ENCODE measurements at places on chromosomes 12 and 14. TPM values are rescaled to one million over a fixed set of nuclear protein-coding genes. Genes with fewer than 3 reads are reported as not detected.
A peak's percentile ranks its signal among the peaks of the same experiment; 100 is the strongest.

DNA sequence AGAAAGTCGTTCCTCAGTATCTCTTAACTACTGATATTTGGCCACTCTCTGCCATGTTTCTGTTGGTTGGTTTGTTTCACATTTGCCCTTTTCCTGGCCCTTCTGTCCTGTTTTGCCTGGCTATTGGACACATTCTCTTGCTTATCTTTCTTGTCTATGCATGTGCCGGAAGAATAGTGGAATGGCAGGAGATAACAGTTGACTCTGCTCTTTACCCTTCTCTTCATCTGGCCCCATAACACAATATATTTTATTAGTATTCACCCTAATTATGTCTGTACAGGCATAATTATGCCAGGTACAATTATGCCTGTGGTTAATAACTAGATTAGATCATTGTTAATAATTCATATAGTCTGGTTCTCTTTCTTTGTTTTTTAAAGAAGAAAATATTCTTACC is 243.5 kb upstream of the LMO3 start:
- no peak overlapping the region for H3K27ac ChIP-seq
- no peaks in the 10 kb centered on the region for H3K4me1 ChIP-seq
- no peak overlapping the region for H3K4me3 ChIP-seq
- no peaks in the 10 kb centered on the region for H3K36me3 ChIP-seq
- no peak for DNase-seq

DNA sequence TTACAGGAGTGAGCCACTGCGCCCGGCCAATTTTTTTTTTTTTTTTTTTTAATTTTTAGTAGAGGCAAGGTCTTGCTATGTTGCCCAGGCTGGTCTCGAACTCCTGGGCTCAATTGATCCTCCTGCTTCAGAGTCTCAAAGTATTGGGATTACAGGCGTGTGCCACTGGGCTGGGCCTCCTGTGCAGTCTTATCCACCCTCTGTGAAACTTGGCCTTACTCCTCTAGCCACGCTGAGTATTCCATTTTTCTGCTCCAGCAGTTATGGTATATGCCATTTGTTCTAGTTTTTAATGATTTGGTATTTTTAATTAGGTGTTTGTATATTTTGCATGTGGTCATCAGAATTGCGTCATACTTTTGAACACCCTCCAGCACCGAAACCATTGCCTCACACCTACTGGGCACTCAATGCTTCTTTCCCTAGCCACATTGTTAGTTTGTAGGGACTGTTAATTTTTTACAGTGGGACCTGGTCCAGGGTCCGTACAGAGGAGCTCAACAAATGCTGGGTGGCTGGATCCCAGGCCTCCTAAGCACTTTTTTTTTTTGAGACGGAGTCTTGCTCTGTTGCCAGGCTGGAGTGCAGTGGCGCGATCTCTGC is 11.4 kb downstream of the RIOX1 start:
- H3K36me3 ChIP-seq = peaks cover 19% of the 10 kb centered on the region
- H3K27me3 ChIP-seq = no peaks in the 10 kb centered on the region
- no peak overlapping the region for H3K4me3 ChIP-seq
- H3K27ac ChIP-seq = no peak overlapping the region

GNB3 gene
- total RNA-seq = 5.1 TPM

GRCh38 chr12:31002361-31002725 is 71.3 kb upstream of the DDX11 start:
- no peaks in the 10 kb centered on the region for H3K27me3 ChIP-seq
- no peaks in the 10 kb centered on the region for H3K4me1 ChIP-seq
- H3K27ac ChIP-seq = no peak overlapping the region
- H3K36me3 ChIP-seq = no peaks in the 10 kb centered on the region

IL31 gene
- total RNA-seq = not detected

DNA sequence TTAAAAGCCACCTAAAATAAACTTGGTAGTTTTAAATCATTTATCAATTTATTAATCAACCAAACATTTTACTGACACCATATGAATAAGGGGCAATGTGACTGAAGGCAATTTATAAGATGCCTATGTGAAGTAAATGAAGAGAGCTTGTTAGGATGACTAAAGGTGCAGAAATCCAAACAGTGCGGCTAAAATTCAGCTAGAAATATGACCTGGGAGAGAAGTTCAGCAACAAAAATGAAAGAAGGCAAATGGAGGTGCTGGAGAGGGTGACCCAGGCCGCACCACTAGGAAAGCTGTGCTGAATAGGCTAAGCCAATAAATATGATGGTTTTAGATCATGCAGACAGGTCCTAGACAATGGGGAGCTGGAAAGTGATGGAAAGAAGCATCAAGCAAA is 403.7 kb downstream of the BTG1 start:
- no peaks in the 10 kb centered on the region for H3K36me3 ChIP-seq
- no peak for DNase-seq
- H3K4me1 ChIP-seq = no peaks in the 10 kb centered on the region
- no peak overlapping the region for H3K27ac ChIP-seq
- no peaks in the 10 kb centered on the region for H3K27me3 ChIP-seq

GRCh38 chr12:132558861-132559623 is 51.3 kb downstream of the LRCOL1 start:
- H3K36me3 ChIP-seq = peaks cover 50% of the 10 kb centered on the region
- no peak for DNase-seq
- peaks cover 28% of the 10 kb centered on the region for H3K4me1 ChIP-seq
- peak overlapping the region; percentile 45 for H3K4me3 ChIP-seq

DNA sequence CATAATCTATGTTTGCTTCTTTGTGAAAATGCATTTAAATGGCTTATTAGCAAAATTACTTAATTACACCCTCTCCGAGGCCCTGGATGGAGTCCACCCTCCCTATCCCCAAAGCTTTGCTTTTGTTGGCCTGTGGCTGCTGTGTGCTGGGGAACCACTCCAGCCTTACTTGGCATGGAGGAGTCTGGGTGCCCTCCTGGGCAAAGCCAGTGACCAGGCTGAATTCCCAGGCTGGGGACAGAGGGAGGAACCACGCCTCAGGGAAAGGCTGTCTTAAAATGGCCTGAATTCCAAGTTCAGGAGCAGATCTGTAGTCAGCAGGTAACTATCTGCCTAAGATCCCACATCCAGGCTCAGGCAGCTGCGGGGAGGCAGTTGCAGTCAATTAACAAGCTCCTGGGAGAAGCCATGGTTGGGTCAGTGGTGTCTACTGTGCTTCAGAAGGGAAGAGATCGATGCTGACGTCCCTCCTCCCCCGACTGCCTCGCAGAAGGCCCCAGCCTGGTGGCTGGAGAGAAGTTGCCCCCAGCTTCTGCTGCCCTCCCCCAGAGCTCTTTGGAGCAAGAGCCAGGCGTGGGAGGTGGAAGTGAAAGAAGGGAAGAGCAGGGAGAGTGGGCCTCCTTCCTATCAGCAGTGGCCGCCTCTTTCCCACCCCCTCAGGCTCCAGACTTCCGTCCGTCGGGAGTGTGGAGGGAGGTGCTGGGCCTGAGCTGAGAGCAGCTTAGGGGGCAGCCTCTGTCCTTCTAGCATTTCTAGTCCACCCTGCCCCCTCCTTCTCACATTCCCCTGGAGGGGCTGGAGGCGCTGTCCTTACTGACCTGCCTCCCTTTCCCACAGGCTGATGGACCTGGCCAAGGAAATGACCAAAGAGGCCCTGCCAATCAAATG is 11.3 kb downstream of the VASH1 start:
- peaks cover 84% of the 10 kb centered on the region for H3K4me1 ChIP-seq
- H3K27ac ChIP-seq = peak overlapping the region; percentile 43
- no peaks in the 10 kb centered on the region for H3K27me3 ChIP-seq
- no peak for DNase-seq

DHRS2 gene
- total RNA-seq = 1.2 TPM

- H3K4me3 ChIP-seq = no peak overlapping the region
- H3K4me1 ChIP-seq = peaks cover 57% of the 10 kb centered on the region
- H3K36me3 ChIP-seq = peaks cover 8% of the 10 kb centered on the region
- H3K27me3 ChIP-seq = peaks cover 11% of the 10 kb centered on the region
- no peak for DNase-seq
- peak overlapping the region; percentile 47 for H3K27ac ChIP-seq
Observed at GRCh38 chr14:104973135-104973384, 5.1 kb downstream of the AHNAK2 start.

DNA sequence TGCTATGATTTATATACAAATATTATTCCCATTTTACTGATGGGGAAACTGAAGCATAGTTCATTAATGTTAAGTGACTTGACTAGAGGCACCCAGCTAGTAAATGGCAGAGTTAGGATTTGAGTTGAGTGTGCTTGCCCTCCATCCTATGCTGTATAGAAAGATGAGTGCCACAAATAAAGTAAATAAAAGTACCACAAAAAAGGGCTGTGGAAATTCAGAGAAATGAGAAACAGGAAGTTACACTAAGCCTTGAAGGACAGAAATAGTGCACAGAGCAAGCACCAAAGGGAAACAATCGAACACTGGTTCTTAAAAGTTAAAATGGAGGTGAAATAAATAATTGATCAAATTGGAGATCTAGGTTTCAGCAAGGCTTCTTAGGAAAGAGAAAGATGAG is 9.2 kb upstream of the ABCD2 start:
- no peaks in the 10 kb centered on the region for H3K36me3 ChIP-seq
- H3K27me3 ChIP-seq = no peaks in the 10 kb centered on the region
- no peak overlapping the region for H3K4me3 ChIP-seq
- no peaks in the 10 kb centered on the region for H3K4me1 ChIP-seq

NABP2 gene
- total RNA-seq = 20.8 TPM

GRCh38 chr12:67649261-67649569 is 670 bp downstream of the DYRK2 start:
- peak overlapping the region; percentile 80 for H3K4me3 ChIP-seq
- peaks cover 17% of the 10 kb centered on the region for H3K4me1 ChIP-seq
- no peaks in the 10 kb centered on the region for H3K27me3 ChIP-seq
- H3K27ac ChIP-seq = no peak overlapping the region

DNA sequence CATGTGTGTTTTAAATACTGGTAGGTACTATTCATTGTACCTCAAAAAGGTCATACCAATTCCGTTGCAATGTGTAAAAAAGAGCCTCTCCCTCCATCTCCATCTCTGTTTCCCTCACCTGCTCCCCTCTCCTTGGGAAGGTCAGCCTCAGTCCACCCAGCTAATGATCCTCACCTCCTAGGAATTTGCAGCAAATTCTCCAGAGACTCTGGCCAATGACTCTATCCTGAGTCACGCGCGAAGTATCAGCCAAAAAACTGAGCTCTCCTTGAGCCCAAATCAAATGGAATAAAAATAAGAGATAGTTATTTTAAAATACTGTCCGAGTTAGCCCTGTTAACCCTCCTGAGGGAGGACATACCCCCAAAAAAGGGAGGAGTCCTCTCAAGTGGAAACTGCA is 148.4 kb downstream of the DPF3 start:
- H3K27ac ChIP-seq = no peak overlapping the region
- H3K27me3 ChIP-seq = no peaks in the 10 kb centered on the region
- no peak for DNase-seq
- H3K4me1 ChIP-seq = peaks cover 48% of the 10 kb centered on the region
- no peak overlapping the region for H3K4me3 ChIP-seq

GRCh38 chr12:124488520-124488919 is 78.9 kb downstream of the NCOR2 start:
- H3K4me3 ChIP-seq = no peak overlapping the region
- peaks cover 81% of the 10 kb centered on the region for H3K36me3 ChIP-seq
- H3K4me1 ChIP-seq = peaks cover 47% of the 10 kb centered on the region
- H3K27me3 ChIP-seq = no peaks in the 10 kb centered on the region
- no peak overlapping the region for H3K27ac ChIP-seq

DNA sequence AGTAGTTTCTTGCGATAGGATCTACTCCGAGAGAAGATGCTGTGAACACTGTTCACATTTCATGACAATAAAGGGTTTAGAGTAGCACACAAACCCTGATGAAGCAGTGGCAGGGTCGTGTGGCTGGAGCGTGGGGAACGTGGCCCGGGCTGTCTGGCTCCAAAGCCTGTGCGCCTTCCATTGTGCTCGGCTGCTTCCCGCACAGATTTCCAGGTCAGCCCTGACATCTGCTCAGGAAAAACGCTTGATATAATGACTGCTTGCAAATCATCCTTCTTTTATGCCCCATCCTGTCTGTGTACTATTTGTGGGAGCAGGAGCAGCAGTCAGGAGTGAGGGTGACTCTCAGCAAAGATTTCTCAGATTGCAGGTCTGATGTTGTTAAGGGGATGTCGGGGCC is 78.6 kb downstream of the EML1 start:
- no peak overlapping the region for H3K4me3 ChIP-seq
- H3K27ac ChIP-seq = no peak overlapping the region
- H3K4me1 ChIP-seq = peaks cover 16% of the 10 kb centered on the region
- no peaks in the 10 kb centered on the region for H3K27me3 ChIP-seq
- DNase-seq = no peak

- peaks cover 20% of the 10 kb centered on the region for H3K4me1 ChIP-seq
- H3K27ac ChIP-seq = no peak overlapping the region
- DNase-seq = no peak
- H3K36me3 ChIP-seq = no peaks in the 10 kb centered on the region
Observed at GRCh38 chr12:106145539-106146447, 7.0 kb upstream of the NUAK1 start.

CPNE6 gene
- total RNA-seq = 55.7 TPM

DNA sequence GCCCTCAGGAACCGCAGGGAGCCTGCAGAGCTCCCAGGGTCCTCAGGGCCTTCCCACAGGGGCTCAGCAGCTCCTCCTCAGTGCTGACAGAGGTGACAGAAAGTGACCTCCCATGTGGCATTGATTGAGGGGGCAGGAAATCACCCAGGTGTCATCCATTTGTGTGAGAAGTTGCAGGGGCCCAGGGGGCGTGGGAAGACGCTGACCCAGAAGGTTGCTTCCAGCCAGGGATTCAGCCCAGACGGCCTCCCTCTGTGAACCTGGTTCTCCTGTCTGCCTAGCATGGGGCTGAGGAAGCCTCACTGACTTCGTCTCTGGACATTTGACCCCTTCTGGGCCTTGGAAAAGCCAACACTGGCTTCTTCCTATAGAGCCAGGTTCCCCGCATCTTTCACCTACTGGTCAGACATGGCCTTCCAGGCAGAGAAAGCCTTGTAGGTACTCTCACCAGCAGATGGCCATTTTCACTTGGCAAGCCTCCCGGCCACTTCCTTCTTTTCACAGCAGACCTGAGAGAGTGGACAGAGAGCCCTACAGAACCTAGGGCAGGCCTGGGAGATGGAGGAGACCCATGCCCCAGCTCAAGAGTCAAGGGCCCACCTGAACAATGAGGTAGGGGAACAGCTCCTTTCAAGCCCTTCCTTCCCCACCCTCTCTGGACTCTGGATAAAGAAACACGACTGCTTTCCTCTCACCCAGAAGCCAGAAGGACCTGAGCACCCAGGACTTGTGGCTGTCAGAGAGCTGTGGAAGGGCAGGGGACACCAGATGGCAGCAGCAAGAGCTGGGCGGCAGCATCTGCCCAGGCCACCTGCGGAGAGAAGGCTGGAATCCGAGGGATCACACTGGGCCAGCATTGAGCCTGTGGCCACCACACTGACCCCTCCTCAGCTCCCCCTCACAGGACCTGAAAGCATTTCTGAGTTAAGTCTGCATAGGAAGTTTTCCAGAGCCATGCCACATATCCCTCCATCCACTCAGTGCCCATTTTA is 377.8 kb downstream of the DPF3 start:
- H3K4me1 ChIP-seq = peaks cover 12% of the 10 kb centered on the region
- H3K4me3 ChIP-seq = no peak overlapping the region
- no peak for DNase-seq
- no peaks in the 10 kb centered on the region for H3K36me3 ChIP-seq
- no peak overlapping the region for H3K27ac ChIP-seq
- no peaks in the 10 kb centered on the region for H3K27me3 ChIP-seq

RPGRIP1 gene
- 0.33 TPM for total RNA-seq

Measured in spinal cord (tissue), 10 donors.